Ureter (tissue), 1 donor: ENCODE measurements at places on chromosomes 5 and 9. TPM values are rescaled to one million over a fixed set of nuclear protein-coding genes. Genes with fewer than 3 reads are reported as not detected.

The NME5 gene
- 11.1 TPM for total RNA-seq

The MTRR gene
- total RNA-seq: 68.7 TPM

The EIF4E1B gene
- total RNA-seq: not detected

The ACOT12 gene
- not detected for total RNA-seq

The GPR21 gene
- 7.8 TPM for total RNA-seq

The NUTM2F gene
- total RNA-seq: not detected

DNA sequence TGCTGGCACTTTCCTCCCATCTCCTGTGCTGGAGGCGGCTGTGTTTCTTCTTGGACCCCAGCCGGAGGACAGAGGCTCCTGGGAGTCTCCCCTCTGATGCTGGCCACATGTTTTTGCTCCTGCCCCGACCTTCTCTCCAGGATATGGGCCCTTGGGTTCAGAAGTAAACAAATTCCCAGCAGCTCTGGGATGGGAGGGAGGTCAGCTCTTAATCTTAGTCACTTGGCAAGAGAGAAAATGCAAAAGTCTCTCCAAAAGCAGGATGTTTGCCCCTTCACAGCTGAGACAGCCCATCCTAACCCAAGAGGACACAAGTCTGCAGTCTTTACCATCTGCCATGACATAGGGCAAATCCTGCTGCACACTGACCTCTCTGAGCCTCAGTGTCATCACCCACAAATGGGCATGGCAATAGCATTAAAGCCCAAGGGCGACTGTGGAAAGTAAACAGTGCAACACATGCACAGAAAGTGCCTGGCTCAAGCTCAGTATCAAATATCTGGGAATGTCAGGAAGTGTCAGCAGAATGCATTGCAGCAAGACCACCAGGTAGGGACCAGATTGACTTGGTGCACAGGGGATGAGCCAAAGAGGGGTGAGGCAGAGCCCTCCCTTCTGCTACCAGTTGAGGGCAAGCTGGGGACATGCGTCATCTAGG is 117.0 kb upstream of the CXCL14 start:
- DNase-seq: no peak

DNA sequence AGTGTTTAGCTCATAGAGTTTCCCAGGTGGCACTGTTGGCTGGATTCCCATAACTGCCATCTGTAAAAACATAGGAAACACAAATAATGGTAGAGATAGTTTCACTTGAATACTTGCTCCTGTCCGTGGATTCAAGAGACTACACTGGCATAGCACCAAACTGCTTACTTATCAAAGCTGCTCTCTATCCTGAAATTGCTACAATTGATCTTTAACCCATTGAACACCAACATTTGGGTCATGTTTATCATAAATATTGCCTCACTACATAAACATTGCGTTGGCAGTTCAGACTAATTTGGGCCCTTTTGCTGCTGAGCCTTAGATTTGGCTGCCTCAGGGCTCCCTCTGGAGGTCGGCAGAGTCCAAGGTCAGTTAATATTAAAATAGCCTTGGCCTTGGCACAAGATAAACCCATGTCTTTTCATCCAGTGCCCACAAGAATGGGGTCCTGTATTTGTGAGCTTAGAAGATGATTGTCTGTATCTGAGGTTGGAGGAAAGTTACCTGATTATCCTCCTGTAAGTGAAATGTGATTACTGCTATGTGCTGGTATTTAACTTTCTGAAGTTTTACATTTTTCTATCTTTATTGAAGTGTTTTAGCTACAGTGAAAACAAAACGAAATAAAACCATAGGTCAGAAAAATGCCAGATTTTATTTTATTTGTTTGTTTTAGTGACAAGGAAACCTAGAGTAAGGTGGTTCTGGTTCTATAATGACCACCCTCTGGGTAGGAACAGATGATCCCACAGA is 4.0 kb upstream of the RANBP3L start:
- peak; percentile 57 for DNase-seq

- no peak for DNase-seq
Observed at GRCh38 chr5:54742417-54742891, 224.9 kb downstream of the SNX18 start.

GRCh38 chr9:87282538-87282937 is 215.1 kb upstream of the DAPK1 start:
- DNase-seq: no peak

DNA sequence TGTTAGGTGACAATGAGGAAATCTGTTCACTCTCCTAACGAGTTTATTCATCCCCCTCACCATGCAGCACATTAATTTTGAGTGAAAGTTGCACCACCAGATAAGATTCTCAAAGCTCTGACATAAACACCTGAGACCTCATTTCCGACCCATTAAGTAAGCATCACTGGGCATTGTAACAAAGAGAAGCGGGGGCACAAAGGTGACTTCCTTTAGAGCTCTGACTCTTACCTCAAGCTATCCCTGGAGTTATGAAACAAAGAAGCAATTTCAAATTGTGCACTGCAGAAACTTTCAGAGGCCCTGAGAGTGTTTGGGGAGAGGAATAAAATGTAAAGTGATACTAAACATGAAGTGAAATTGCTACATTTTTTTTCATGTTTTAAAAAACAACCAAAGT is 29.5 kb downstream of the C5orf15 start:
- DNase-seq: no peak

DNA sequence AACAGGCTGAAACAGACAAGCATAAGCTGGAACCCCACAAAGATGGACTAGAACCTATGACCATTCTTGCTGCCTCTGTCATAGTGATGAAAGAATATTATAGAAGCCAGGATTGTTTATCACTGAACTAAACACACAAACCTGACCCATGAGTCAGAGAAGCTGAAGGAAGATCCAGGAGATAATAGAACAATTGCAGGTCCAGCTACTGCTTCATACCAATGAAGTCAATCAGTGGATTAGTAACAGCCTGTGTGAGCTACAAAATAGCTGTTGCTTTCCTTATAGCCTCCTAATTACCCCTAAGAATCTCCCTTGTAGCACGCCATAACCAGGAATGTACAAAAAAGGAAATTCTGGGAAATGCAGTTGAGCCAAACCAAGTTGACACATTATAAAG is 459.9 kb upstream of the ZNF462 start:
- DNase-seq: no peak

DNA sequence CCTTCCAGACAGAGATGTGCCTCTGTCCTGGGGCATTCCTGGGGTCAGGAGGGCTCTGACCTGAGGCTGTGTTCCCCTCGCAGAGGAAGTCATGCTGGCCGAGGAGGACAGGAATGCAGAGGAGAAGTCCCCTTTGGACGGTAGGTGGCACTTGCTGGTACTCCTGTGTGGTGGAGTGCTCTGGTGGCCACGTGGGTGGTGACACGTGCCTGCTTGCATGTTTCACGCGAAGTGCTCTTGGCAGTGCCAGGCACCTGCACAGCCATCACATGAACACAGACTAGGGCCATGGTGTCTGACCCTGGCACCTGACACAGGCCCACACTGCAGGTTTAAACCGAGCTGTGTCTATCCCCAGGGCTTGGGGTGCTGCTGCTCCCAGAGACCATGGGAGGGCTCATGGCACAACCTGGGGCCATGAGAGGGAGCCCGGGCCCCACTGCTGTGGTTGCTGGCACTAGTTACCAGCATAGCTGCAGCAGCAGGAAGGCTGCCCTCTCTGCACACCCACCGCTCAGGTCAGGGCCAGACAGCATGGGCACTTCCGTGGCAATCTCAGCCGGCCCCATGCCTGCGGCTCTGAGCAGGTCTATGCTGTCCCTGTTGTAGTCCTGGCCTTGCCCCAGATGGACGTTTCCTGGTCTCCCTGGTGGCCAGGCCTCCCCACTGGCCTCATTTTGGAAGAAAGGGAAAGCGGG is 79.3 kb downstream of the CACNA1B start:
- no peak for DNase-seq

GRCh38 chr5:135497971-135498636 is 37.7 kb downstream of the NEUROG1 start:
- peak; percentile 10 for DNase-seq

GRCh38 chr5:66660396-66660795 is 64.2 kb downstream of the MAST4 start:
- DNase-seq: no peak

DNA sequence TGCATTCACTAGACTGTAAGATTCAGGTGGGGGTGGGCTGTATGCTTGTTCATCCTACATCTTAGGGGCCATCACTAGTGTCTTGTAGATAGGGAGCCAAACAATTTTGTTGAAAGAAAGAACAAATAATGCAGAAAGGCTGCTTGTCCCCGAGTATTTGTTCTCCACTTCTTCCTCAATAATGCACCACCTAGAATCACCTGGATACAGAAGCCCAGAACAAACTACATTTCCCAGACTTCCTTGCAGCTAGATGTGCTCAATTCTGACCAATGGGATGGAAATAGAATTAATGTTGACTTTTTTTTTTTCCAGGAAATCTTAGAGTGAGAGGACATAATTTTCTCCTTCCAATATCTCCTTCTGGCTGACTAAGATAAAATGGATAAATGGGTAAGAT is 38.9 kb upstream of the TNFSF8 start:
- DNase-seq: no peak

GRCh38 chr5:140596321-140596741 is 31.7 kb downstream of the SLC35A4 start:
- DNase-seq: no peak

GRCh38 chr5:165805756-165806155 is 2300.3 kb downstream of the MAT2B start:
- DNase-seq: no peak

DNA sequence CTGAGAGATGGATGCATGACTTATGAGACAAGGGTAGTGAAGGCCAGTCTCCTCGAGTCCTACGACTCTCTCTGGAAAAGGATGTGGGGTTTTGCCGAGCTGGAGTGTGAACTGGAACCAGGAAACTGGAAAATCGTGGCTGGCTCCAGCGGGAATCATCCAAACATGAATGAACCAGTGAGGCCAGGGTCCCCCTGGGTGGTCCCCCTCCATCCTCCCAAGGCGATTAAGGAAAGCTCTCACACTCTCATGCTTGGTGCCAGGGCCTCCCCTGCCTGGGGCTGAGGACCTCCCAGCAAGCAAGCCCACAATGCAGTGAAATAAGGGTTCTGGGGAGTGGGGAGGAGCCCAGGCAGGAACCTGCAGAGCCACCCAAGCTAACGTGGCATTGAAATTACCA is 9.6 kb upstream of the AMBP start:
- peak; percentile 34 for DNase-seq

GRCh38 chr9:36892279-36892678 is 141.8 kb downstream of the PAX5 start:
- no peak for DNase-seq

DNA sequence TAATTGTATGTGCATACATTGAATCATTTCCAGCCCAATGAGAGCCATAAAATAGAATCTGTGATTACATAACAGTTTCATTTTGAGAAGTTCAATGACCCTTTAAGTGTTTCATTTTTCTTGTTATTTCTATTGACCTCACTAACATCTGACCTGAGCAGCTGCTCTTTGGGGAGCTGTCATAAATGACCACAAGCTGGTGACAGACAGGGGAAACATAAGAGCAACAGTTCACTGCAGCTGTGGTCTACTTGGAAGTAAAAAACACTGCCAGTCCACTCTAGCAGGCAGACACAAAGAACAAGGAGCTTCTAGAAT is 265.4 kb downstream of the DTWD2 start:
- no peak for DNase-seq

DNA sequence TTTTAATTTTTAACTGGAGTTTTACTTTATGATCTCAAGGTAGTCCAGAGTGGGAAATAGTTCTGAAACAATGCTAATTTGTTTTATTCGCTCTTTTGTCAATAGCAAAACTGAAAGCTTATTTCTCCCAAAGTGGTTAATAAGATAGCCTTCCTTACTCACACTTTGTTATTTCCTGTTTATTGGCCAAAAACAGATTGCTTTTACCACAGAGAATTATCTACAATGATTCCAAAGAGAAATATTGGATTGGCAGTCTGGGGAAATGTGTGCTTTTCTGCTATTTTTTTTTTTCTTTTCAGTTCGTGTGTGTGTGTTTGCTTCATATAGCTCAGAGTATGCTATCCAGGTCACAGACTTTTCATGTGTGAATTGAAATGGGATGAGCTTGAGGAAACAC is 756.7 kb upstream of the RGMB start:
- no peak for DNase-seq

- peak; percentile 54 for DNase-seq
Observed at GRCh38 chr9:99368341-99369326, 146.6 kb downstream of the SEC61B start.

- no peak for DNase-seq
Observed at GRCh38 chr9:127406799-127407491, 10.0 kb downstream of the SLC2A8 start.

DNA sequence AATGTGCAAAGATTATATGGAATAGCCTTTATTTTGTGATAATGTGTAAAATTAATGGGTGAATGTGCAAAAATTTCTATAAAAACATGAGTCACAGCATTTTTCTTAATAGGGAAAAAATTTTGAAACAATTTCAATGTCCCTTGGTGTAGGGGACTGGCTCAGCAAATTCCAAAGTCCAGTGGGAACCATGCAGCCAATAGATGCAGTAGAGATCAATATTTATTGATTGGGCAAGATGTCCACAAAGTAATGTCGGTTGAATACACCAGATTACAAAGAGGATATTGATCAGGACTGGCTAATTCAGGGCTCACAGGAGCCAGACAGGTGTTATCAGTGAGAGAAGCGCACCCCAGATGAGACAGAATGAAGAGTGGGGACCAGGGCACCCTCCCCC is 62.5 kb downstream of the AMBP start:
- peak; percentile 9 for DNase-seq

DNA sequence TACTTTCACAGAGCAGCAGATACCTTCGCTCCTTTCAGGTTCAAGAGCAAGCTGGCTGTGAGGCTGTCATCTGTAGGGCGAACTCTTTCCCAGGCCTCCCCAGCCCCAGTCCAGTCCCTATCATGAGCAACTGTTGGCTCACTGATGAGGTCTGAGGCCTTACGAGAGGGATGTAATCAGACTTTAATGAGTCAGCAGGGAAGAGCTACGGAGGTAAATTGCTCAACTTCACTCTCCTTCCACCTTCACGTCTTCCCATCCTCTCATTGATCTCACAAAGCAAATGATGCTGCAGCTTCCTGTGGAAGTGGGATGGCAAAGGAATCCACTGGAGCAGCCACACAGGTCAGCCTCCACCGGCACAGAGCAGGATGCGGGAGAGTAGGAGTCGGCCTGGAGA is 130.7 kb upstream of the TBCA start:
- DNase-seq: no peak
